ENCODE measurements at places on chromosomes 3 and 15.

DNA sequence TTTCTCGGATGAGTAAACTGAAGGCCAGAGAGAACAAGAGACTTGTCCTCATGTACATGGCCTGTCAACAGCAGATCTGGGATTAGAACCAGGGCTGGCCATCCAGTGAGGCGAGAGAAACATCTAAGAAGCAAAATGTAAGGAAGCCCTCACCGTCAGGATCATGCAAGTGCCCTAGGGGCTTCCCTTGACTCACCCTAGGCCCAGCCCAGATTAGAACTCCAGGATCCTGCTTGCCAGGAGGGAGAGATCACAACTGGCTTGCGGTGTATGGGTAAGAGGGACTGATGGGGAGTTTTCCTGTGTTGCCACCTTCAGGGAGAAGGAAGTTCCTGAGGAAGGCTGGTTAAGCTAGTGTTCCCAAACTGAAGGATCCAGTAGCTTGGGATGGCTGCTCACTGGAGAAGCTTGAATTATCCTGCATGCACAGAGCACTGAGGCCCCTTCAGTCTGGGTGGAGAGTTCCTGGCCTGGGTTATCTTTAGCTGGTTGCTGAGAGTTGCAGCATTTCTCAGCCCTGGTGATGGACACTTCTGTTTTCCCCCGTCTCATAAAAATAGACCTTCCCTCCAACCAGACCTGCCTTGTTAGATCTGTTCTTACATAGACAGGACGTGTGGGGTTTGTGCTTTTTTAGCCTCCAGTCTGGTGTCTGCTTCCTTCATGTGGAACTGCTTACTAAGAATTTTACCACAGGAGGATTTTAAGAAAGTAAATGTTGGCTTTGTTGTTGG lies 28.2 kb upstream of the XIRP1 start:
- DNase-seq, result no peak

- DNase-seq, result no peak
Observed at GRCh38 chr3:166489826-166490225, 652.6 kb upstream of the BCHE start.

DNA sequence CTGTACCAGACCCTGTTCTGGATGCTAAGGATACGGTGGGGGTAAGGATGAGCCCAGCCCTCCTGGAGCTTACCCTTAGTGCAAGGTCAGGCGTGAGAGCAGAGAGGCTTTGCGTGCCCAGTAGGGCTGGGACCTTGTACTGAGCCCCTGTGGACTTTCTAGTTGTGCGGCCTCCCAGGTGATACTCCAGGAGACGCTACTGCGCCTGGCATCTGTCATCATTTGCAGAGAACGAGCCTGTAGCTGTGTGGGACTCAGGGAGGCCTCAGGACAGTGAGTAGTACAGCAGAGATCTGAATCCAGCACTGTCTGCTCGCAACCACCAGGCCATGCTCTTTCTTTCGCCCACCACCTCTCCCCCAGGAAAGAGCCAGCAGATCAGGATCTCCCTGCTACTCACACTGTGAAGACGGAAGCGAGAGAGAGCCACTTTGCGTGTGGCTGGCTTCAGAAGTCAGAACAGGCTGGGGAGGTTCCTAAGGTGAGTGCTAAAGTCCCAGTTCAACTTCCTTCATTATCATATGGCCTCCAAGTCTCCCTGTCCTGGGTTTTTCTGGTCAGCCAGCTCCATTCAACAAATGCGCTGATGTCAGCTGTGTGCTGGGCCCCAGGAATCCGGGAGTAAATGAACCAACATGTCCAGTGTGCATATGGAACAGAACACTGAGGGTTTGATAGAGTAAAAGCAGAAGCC lies 38.2 kb upstream of the ITGA11 start:
- DNase-seq, result no peak

GRCh38 chr3:72220946-72221345 lies 436.0 kb upstream of the PROK2 start:
- DNase-seq, result no peak

DNA sequence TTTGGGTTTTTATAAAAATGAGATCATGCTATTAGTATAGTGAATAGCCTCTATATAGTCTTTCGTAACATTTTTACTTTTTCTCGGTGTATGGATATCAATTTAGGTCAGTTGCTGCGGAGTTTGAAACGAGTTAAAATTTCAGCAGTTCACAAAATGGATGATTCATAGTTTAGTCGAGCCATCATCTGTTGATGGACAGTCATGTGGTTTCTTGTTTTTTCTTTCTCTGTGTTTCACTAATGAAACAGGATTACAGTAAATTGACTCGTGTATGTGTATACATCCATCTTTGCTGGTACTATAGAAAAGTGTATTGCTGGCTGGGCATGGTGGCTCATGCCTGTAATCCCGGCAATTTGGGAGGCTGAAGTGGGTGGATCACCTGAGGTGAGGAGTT lies 106.8 kb downstream of the IGF1R start:
- no peak for DNase-seq

DNA sequence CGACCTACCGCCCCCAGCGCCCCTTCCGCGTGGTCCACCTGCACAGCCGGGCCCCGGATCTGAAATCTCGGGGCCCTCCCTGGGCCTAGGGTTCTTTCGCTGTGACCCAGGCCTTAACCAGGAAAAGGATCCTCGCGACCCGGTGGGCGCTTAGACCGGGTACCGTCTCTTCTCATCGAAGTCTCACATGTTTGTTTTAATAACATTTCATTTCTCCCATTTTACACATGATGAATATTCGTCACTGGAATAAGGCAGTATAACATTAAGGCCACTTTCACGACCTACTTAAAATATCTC lies 277 bp upstream of the DALRD3 start:
- DNase-seq, result no peak

DNA sequence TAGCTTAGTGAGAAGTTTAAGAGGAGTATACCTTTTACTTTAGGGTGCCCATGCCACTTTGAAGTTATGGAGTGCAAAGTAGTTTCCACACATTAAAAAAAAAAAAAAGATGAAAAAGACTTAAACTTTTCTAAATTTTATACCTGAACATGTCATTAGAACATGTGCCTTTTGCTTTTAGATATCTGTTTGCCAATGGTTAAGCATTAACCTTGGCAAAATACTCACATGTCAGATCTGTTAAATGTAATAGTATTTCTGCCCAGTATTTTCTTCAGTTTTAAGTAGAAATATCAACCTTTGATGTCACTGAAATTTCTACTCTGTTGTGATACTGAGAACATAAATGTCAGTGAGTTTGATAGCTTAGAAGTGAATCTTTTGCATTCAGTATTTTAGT lies 12.2 kb downstream of the ZFAND6 start:
- no peak for DNase-seq

GRCh38 chr15:68389936-68390817 lies 41.8 kb downstream of the ITGA11 start:
- DNase-seq, result no peak

- DNase-seq, result no peak
Observed at GRCh38 chr3:120420360-120420759, 30.4 kb downstream of the FSTL1 start.

DNA sequence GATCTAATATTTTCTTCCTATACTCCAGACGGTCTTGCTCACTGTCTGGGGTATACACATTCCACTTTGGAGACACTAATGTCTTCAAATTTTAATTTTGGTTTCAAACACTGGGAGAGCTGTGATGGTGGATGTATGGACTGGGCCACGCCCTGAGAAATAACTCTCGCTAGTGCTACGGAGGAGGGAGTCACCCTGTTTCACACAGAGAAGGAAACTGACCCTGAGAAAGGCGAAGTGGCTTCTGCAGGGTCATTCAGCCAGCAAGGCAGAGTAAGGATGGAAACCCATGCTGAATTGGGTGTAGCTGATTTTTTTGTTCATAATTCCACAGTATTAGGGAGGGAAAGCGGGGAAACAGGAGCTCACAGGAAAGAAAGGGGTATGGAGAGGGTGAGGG lies 8.6 kb upstream of the SKIC8 start:
- DNase-seq, result no peak

- peak; percentile 99 for DNase-seq
Observed at GRCh38 chr3:179562591-179563270, at the start of gene ACTL6A. ACTL6A (plus strand) TSS chr3:179562926; CDS start chr3:179563093, 167 bp downstream.

DNA sequence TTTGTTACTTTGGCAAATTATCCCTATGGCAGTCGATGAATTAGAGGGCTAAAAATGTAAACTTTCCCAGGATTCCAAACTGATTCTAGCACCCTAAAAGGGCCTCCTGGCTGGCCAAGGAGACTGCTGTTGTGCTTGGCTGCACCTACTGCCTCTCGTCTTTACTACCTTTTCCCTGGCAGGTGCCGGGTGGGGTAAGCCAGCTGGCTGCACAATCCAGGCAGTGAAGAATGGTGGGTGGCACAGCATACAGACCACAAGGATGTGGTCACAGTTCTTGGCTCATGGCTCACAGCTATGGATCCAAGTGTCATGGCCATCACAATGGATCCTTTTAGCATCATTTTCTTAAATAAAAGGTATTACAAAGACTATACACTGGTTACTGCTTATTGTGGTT lies 20.7 kb upstream of the SLC25A26 start:
- DNase-seq, result no peak

DNA sequence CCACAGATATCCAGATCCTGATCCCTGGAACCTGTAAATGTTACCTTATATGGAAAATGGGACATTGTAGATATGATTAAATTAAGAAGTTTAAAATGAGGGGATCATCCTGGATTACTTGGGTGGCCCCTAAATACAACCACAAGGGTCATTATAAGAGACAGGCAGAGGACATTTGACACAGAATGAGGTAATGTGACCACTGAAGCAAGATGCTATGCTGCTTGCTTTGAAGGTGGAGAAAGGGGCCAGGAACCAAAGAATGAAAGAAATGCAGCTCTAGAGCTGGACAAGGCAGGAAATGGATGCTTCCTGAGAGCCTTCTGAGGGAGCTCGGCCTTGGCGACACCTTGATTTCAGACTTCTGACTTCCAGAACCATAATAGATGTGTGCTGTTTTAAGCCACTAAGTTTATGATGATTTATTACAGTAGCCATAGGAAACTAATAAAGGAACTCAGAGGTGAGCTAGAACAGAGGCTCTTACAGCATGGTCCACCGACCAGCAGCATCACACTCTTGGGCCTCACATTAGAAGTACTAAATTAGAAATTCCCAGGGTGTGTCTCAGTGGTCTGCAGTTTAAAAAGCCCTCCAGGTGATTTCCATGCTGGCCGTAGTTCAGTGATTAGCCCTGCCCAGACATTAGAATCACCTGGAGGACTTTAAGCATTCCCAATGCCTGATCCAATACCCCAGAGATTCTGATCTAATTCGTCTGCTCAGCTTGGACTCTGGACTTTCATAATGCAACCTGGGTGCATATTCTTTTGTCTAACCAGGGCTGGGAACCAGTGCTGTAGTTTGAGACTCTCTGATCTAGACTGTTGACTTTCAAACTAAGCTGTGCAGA lies 7.5 kb downstream of the COLQ start:
- no peak for DNase-seq

DNA sequence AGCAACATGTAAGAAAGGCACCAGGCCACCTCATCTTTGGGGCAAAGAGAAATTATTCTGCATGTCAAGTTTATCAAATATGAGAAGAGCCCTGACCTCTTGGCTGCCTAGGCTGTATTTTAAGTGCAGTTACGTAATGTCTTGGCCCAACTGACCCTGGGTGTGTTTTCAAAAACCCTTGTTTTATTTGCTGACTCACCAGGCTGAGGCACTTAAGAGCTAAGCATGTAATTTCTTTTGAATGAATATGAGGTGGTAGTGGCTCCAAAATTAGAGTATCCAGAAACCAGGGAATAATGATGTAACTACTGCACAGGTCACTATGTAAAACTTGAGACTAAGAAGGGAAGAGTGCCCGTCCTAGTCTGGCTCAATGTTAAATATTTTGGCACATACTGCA lies 24.3 kb downstream of the PGPEP1L start:
- no peak for DNase-seq

DNA sequence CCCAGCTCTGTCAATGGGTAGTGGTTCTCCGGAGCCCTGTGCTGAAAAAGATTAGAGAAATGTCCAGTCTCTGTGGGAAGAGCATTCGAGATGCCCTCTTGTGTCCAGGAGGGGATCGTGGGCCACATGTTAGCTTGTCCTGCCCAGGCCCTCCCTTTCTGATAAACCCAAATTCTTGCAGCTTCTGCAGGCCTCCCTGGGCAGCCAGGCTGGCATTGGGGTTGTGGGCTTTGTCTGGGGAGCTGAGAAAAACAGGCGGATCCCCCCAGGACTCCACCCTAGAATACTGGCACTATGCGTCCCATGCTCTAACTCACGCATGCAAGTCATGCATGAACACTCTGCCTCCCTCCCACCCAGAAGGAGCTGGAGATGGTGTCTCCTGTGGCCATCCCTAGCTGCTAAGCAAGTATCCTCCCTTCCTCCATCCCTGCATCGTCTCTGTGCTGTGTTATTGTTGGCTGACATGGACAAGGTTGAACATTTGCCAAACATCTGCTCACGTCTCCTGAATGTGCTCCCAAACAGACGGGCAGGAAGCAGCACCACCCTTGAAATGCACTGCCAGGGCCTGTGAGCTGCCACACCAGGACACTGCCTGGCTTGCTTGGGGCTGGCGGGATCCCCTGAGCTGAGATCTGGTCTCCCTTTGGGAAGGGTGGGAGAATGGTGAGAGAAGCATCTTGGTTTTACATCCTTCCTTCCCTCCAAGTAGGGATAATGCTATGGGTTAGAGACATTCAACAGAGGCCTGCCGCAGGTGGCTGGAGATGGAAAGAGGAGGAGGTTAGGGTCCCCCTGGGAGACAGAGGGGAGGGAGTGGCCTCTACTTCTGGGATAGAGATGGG lies 26.5 kb downstream of the CFAP161 start:
- DNase-seq, result no peak

DNA sequence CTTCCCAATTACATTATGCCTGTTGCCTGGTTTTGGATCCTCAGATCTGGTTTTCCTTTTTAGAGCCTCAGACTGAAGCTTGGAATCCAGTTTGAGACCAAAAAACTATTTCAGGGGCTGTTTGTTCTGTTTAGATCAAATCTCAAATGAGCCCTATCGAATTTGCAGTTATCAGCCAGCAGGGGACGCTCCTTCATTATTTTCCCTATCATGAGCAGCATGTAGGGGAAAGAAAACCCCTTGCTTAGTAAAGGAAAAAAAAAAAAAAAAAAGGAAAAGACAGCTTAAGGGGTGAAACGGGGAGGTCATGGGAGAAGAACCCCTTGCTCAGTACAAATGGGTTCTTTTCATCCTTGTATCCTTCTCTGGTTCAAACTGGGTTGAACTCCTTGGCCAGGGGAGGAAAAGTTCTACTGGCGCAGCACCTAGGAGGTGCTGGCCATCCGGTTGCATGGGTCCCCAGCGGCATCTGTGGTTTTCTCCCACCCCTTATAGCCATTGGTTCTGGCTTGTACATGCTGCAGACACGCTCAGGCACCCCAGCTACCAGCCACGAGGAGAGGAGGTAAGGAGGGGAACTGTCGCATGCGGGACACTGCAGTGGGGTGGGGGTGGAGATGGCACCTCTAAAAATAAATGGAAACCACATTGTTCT lies 1375.1 kb upstream of the ALCAM start:
- no peak for DNase-seq

DNA sequence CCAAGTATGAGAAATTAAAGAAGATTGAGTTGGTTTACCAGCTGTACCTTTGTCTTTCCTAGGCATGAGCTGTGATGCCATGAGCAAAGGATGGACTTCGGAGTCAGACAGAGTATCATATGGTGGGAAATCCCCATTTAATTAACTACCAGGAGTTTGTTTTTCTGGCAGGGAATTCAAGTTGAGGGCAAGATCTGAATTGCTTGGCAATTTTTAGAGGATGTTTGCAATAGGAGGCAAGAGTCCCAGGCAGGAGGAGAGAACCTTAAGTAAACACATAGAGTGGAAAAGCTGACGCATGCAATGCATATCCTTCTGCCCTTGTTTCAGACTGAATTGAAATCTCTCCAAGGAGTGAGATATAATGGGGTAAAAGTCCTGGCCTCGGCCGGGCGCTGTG lies 569.7 kb upstream of the MDFIC2 start:
- DNase-seq, result no peak

GRCh38 chr3:105401691-105402149 lies 35.0 kb downstream of the ALCAM start:
- no peak for DNase-seq

GRCh38 chr3:9846231-9846630 lies 2.4 kb upstream of the RPUSD3 start:
- no peak for DNase-seq

Measured in CD4-positive, alpha-beta T cell treated with Interleukin-6 at 100 ng/mL for 8 hours (primary cell).